Activated naive CD8-positive, alpha-beta T cell treated with anti-CD3 and anti-CD28 coated beads for 36 hours (primary cell): ENCODE measurements at places on chromosomes 7 and 10. TPM values are rescaled to one million over a fixed set of nuclear protein-coding genes. Genes with fewer than 3 reads are reported as not detected.

GRCh38 chr7:155327590-155328320 is 30.1 kb downstream of the INSIG1 start:
- no peak for DNase-seq
- peaks cover 3% of the 10 kb centered on the region for H3K4me1 ChIP-seq
- no peak overlapping the region for H3K4me3 ChIP-seq

DNA sequence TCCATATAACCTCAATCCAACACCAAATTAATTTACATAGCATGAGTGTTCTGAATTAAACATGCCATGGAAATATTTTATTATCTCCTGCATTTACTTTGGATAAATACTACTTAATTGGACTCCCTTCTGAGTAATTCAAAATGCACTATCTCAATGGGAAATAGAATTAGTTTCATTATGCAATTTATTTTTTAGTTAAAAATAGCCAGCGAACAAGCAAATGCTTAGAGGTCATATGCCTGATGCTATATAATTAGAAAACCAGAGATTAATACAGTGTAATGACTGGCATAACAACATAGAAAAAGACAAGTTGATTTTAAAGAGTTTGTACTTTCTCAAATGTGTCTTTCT is 161.0 kb upstream of the LAMB4 start:
- no peak for DNase-seq
- peaks cover 12% of the 10 kb centered on the region for H3K36me3 ChIP-seq
- no peaks in the 10 kb centered on the region for H3K27me3 ChIP-seq
- H3K27ac ChIP-seq: no peak overlapping the region
- no peak overlapping the region for H3K4me3 ChIP-seq

GRCh38 chr10:30170146-30170545 is 110.8 kb upstream of the JCAD start:
- H3K27me3 ChIP-seq: peaks cover 32% of the 10 kb centered on the region

GRCh38 chr10:63388421-63389031 is 77.3 kb downstream of the JMJD1C start:
- peaks cover 41% of the 10 kb centered on the region for H3K36me3 ChIP-seq
- H3K4me3 ChIP-seq: peak overlapping the region; percentile 42
- no peak for DNase-seq
- H3K4me1 ChIP-seq: peaks cover 51% of the 10 kb centered on the region

DNA sequence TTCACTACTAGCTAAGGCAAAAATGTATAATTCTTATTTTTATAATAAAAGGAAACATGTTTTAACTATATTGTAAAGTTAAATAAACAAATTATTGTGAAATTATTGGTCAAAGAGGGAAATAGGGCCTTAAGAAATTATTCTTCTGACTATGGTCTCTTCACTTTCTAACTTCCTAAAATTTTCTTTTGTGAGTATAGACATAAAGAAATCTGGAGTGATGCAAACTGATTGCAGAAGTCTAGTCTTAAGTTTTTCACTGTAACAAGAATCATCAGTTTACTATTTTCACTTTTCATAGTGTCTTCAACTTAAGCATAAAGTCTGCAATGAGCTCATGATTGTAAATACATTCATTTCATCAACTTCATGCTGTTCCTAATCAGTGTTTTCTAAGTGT is 525.4 kb downstream of the TFEC start:
- H3K4me3 ChIP-seq: no peak overlapping the region
- H3K27me3 ChIP-seq: peaks cover 3% of the 10 kb centered on the region
- no peak overlapping the region for H3K27ac ChIP-seq
- no peak for DNase-seq
- H3K36me3 ChIP-seq: no peaks in the 10 kb centered on the region
- H3K4me1 ChIP-seq: no peaks in the 10 kb centered on the region

DNA sequence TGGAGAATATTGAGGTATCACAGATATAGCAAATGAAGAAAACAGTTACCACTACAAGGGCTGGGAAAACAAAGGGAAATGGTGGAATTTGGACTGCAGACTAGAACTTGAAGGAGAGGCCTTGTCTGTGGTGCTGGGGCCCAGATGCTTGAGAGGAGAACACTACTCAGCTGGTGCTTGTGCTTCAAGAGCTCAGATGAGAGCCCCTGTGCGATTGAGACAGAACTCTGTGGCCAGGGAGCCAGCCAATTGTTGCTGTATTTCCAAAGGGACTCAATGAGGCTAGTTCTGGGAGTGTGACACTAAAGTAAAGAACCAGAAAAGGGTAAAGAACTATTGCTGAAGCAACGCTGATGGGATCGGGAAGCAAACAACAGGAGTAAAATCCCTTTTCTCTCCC is 406.5 kb upstream of the SEMA3D start:
- H3K4me1 ChIP-seq: no peaks in the 10 kb centered on the region
- DNase-seq: no peak
- no peak overlapping the region for H3K27ac ChIP-seq
- H3K4me3 ChIP-seq: no peak overlapping the region
- no peaks in the 10 kb centered on the region for H3K27me3 ChIP-seq
- H3K36me3 ChIP-seq: no peaks in the 10 kb centered on the region

DNA sequence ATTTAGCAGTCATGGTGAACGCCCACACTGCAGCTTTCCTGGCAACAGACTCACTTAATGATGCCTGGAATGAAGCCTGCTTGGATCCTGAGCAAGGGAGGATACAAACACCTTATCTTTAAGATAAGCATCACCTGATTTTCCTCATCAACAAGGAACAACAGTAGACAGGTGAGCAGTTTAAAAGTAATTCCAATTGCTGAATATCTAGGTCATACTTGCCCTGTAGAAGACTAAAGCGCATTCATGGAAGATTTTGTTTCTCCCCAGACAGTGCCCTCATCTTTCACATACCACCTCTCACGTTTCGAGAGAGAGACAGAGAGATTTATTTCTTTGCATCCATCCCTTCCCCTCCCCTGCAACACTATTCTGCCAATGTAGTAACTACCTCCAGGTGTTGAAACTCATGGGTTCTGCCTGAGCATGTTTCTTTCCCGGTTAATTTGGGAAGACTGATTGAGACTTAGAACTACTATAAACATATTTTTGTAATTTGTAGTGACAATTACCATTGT is 660.7 kb downstream of the PARD3 start:
- H3K4me1 ChIP-seq: no peaks in the 10 kb centered on the region
- H3K4me3 ChIP-seq: no peak overlapping the region
- peaks cover 7% of the 10 kb centered on the region for H3K27me3 ChIP-seq
- no peaks in the 10 kb centered on the region for H3K36me3 ChIP-seq
- no peak overlapping the region for H3K27ac ChIP-seq

- H3K4me3 ChIP-seq: no peak overlapping the region
- H3K27me3 ChIP-seq: no peaks in the 10 kb centered on the region
- H3K36me3 ChIP-seq: no peaks in the 10 kb centered on the region
- H3K27ac ChIP-seq: no peak overlapping the region
- DNase-seq: no peak
Measured at GRCh38 chr7:42552227-42552626, 315.2 kb upstream of the GLI3 start.

GRCh38 chr7:21596801-21597200 is 54.0 kb downstream of the DNAH11 start:
- H3K27ac ChIP-seq: no peak overlapping the region
- no peak for DNase-seq

ABCC2 gene
- 0.70 TPM for total RNA-seq

POLR1F gene
- 40.5 TPM for total RNA-seq

CNPY1 gene
- total RNA-seq: not detected

IPMK gene
- total RNA-seq: 10.1 TPM

LIPM gene
- not detected for total RNA-seq
